ENCODE measurements at places on chromosomes 3 and 15. TPM values are rescaled to one million over a fixed set of nuclear protein-coding genes. Genes with fewer than 3 reads are reported as not detected.

WDR49 gene
- 1.3 TPM for polyA plus RNA-seq

HMCES gene
- 56.5 TPM for polyA plus RNA-seq

KBTBD13 gene
- polyA plus RNA-seq = 0.04 TPM

CHRM5 gene
- polyA plus RNA-seq = 0.38 TPM

CASR gene
- 25.1 TPM for polyA plus RNA-seq

LMLN gene
- 14.5 TPM for polyA plus RNA-seq

RASGRP1 gene
- 10.5 TPM for polyA plus RNA-seq
